NCI-H2171 (cell line): ENCODE measurements at places on chromosomes 12 and 14.

- DNase-seq, result no peak
These were observed 13.9 kb upstream of the TCP11L2 start for GRCh38 chr12:106288494-106289195.

DNA sequence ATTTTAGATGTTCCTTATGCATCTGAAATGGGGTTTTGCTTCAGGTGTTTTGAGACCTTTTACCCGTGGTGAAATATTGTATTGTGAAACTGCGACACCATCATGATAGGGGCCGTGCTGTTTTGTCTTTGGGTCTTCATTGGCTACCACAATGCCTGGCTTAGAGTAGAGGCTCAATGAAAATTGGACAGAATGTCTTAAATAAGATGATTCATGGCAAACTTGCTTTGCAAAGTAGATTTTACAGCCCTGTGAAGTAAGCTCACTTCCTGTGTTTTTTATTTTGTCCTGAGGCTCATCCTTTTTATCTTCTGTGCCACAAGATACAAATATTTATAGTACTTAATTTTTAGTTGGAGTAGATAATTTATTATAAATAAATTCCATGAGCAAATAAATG is 111.3 kb upstream of the FRMD6 start:
- DNase-seq, result no peak

DNA sequence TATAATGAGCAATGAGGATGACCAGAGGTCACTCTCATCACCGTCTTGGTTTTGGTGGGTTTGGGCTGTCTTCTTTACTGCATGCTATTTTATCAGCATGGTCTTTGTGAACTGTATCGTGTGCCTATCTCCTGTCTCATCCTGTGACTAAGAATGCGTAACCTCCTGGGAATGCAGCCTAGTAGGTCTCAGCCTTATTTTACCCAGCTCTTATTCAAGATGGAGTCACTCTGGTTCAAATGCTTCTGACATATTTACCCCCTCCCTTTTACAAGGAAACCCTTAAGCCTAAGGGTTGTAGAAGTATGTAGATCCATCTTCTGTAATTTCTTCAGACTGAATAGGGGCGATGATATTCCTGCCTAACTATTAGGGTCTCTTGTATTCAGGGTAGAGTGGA is 8.4 kb downstream of the IFI27L1 start:
- DNase-seq, result no peak

GRCh38 chr14:30132196-30132595 is 204.5 kb upstream of the PRKD1 start:
- DNase-seq, result no peak

DNA sequence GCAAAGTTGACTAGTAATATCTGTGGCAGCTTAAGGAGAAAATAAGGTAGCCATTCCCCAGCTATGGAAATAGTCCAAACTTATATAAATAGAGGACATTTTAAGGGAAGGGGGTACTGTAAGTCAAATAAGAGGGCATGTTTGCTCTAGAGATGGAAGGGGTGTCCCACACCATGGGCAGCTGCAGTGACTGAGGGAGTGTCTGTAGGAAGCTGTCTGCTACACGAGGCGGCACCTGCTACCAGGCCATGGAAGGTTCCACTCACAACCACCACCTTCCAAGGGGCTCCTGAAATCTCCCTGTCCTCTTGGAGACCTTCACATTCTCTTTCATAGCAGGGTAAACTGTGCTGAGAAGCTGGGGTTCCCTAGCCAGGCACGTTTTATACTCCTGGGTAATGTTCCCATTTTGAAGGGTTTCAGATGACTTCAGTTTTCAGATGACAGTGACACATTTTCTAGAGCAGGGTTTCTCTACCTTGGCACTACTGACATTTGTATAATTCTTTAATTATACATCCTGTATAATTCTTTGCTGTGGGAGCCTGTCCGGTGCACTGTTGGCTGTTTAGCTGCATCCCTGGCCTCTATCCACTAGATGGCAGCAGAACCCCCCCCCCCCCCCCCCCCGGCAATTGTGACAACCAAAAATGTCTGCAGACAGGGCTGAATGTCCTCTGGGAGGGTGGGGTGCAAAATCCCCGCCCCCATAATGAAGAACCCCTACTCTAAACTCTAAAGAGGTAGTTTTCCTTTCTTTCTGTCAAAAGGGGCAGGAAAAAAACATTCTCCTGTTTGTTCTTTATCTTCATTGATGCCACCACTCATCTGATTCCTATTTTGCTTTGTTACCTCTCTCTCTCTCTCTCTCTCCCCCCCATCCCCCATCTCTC is 11.6 kb upstream of the SMCO2 start:
- DNase-seq, result no peak

GRCh38 chr12:128339631-128340030 is 72.7 kb downstream of the TMEM132C start:
- no peak for DNase-seq

DNA sequence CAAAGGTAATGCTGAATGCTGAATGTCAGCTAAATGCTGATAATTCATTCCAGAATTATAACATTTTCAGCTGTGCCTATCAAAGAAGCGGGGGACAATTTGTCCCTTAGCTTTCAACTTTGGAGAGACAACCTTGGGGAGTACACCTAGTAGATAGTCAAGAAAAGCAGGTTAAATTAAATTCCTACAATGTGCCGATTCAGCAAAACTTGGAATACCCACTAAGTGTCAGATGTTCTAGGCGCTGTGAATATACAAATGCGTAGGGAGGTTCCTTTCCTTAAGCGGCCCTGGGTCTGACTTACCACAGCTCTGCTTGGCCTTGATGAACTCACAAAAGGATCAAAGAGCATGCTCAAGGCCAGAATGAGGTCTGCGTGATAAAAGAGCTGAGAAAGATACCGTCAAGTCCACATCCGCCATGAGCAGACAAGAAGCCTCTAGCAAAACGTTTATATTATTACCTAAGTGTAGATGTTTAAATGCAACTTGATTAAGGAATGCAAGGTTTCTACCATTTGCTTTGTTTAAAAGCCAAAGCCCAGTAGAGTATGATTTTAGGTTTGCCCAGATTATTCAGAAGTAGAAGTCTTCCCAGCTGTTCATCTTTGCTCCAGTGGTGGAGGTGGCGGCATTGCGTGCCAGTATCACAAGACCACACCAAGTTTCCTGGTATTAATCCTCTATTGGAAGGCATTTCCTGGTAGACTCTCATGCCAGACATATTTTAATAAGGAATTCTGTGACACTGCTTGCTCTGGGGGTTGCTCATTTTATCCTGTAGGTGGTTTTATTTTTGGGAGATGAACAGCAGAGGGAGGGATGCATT is 368.6 kb downstream of the DPF3 start:
- no peak for DNase-seq

GRCh38 chr12:113990250-113991223 is 24.4 kb upstream of the RBM19 start:
- no peak for DNase-seq
